ENCODE measurements at places on chromosomes 16 and 17.
A peak's percentile ranks its signal among the peaks of the same experiment; 100 is the strongest.

DNA sequence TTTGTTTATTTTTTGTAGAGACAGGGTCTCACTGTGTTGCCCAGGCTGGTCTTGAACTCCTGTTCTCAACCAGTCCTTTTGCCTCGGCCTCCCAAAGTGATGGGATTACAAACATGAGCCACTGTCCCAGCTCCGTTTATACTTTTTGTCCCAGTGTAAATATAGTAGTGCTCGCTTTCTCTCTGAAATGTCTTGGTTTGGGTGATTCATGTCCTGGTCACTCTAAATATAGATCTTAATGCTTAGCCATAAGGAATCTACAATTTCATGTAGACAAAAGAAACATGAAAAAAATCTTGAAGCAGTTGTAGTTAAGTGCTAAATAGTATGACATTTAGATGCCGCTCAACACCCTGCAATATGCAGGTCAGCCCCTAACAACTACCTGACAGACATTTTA is 126.9 kb downstream of the KATNIP start:
- no peak for DNase-seq

DNA sequence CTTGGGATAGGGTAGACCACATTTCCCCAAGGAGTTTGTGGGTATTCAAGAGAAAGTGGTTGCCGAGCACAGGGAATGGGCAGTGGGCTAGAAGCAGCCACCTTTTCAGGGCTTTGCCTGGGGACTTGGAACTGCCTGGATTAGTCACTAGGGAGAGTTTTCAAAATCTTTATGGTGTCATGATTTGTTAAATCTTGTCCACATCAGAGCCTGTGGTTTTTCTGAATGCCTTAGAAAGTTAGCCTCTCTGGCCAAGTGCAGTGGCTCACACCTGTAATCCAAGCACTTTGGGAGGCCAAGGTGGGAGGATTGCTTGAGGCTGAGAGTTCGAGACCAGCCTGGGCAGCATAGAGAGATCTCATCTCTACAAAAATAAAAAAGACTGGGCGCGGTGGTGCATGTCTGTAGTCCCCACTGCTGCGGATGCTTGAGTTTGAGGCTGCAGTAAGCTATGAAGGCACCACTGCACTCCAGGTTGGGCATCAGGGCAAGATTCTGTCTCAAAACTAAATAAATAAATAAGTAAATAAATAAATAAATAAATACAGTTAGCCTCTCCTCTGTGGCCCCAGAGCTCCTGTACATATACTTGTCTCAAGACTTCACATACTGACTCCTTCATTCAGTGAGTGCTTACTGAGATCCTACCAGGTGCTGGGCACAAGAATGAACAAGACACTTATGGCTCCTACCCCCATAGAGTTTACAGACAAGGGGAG is 76.3 kb upstream of the HNF1B start:
- DNase-seq = no peak

DNA sequence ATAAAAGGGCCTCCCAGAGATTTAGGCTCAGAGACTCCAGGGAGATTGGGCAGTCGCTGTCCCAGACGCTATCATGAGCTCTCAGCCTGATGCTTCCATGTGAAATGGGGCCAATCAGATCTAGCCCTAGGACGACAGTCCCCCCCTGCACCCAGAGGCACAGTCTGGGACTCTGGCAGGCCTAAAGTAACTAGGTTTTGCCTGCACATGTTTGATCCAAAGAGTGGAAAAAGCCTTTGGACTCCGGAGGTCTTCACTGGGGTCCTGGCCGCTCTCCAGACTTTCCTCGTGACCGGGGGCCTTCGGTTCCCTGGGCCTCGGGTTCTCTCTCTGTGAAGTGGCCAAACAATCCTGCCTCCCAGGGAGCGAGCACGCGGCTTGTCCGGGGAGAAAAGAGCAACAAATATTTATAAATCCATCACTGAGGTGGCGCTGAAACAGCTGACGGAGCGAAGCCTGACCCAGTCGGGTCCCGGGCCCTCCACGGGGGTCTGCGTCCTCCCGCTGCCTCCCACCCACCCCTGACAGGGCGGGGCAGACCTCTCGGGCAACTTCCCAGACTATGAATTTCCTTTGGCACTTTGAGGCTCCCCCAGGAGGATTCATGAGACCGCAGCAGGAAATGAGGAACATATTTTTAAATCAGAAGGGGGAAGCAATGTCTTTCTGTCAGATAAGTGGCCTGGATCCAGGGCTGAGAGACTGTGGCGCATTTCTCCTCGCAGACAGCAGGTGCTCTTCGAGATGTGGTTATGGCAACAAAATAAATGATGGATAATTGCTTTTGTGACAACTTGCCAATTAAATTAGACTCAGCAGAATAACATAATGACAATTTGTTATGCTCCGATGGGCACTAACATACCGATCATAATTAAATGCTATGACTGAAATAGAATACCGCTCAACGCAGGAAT is 38.9 kb downstream of the MRPS23 start:
- peak; percentile 72 for DNase-seq

DNA sequence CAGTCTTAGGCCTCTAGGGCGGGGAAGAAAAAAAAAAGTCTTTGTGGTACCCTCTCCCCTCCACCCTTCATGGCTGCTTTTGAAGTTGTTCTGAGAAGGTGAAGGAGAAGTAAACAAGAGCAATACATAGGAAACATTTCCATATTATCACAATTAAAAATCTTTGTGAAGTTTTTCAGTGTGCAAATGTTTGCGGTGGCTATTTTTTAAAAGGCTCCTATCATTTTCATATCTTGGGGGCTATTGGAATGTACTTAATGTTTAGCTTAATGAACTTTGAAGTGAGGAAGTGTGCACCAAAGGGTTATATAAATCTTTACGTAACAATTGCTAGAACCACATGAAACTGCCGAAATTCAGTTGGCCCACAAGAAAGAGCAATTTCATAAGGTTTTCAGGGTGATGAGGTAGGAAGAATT is 7.6 kb downstream of the NOL11 start:
- DNase-seq = no peak

- no peak for DNase-seq
Measured at GRCh38 chr16:87279094-87279658, 38.0 kb downstream of the C16orf95 start.

DNA sequence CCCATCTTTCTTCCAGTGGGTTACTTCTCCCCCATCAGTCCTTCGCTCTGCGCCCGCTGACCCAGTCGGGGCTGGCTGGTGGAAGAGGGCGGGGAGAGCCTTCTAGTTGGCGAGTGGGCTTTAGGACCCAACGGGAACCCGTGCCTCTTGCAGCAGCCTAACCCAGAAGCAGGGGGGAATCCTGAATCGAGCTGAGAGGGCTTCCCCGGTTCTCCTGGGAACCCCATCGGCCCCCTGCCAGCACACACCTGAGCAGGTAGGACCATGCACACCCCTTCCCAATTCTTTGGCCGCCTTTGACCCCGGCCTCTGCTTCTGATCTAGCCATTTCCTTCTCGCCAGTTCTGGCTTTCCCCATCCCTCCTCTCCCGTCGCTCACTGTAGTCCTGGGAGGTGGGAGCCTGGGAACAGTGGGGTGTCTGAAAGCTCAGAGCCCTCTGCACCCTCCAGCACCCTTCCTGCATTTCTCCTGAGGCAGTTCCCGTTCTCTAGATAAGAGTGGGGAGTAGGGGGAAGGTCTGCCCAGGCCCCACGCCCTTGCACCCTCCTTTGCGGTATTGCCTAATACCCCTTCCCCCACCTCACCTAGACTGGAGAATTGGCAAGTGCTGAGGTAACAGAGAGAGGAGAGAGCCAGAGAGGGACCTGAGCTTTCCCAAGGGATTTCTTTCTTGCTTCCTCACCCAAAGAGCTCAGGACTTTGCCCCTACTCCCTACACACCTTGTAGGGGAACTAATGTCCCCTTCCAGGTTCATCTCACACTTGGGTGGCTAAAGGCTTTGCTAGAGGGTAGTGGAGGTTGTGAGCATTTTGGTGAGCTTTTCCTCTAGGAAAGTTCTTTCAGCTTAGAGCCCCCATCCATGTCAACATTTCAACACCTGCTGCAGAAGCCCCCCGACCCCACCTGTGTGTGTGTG is at the start of gene RARA:
RARA (plus strand) TSS at position 150 of the 918 bp plus-strand sequence. CDS start 22,039 bp downstream, outside the sequence.
- no peak for DNase-seq

GRCh38 chr17:67421869-67422273 is 44.8 kb downstream of the PITPNC1 start:
- DNase-seq = no peak

DNA sequence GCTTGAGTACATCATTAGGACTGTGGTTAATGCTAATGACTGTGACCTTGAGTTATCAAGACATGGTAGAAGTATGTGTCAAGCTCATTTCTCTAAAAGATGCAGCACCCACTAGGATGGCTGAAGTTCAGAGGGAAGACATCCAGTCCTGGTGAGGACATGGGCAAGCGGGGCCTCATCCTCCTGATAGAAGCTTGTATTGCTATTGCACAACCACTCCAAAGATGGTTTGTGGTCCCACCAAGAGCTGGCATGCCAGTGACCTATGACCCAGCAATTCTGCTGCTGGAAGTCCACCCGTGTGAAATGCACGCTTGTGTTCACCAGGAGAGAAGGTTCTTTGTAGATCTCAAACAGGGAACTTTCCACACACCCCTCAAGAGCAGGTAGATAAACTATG is 14.2 kb downstream of the SOX8 start:
- DNase-seq = no peak

DNA sequence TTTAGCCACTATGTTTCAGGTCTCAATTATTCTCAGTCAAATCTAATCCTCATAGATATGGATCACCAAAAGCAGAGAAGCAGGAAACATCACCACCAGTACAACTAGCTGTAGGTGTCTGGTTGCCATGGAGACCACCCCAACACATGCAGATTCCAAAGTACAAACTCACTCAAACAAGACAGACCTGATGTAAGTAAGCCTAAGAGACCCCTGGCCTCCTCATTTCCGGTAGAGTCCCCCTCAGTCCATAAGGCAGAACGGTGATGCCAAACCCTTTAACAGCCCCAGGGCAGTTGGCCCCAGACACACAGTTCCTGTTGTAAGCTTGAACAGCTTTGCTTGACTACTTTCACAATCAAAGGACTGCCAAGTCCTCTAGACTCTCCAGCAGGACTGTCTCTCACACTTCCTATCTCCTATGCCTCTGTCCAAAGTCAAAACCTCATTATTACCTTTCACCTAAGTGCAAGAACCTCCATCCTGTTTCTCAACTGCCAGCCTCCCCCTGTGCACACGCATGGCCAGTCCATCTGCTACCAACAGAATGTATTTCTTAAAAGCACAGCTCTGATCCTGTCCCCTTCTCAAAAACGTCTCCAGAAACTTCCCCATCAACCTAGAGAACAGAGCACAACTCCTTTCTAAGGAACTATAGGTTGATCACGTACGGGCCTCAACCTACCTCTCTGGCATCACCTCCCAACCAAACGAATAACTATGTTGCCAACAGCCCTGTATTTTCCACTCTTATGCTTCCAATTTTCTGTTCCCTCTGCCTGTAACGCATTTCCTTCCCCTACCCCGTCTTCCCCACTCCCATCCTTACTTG is 23.9 kb downstream of the SLC39A11 start:
- no peak for DNase-seq

- no peak for DNase-seq
Measured at GRCh38 chr17:1473841-1474240, 17.8 kb upstream of the CRK start.

DNA sequence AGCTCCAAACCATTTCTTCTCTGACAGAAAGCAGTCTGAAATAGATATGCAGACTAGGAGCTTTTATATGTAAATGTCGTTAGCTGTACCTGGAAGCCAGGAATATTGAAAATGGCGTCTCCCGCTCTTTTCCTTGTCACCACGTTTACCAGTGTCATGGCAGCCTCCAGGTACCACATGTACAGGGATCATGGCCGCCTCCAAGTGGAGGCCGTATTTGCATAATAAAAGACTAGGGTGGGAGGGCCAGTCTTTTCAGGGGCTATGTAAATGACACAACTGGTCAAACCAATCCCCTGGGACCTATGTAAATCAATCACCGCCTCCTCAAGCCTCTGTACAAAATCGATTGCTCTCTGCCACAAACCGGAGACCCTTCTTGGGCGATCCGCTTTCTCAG is 54.3 kb downstream of the MYOCD start:
- DNase-seq = no peak

DNA sequence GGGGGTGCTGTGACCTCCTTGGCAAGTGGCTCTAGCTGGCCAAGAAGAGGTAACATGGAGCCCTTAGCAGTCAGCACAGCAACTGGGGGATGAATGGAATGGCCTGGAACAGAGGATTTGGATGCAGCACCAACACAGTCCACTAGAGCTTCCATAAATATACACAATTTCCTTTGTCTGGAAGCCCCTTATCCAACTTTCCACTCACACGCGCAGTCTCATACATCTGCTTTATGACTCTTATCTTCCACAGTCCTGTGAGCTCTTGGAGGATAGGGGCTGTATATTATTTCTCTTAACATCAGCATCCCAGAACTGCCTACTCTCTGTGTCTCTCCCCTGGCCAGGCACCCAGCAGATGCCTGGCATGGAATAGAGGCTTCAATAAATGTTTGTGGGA is 235.6 kb upstream of the MAF start:
- DNase-seq = no peak

GRCh38 chr17:70378076-70378475 is 208.7 kb downstream of the KCNJ2 start:
- no peak for DNase-seq

- DNase-seq = peak; percentile 66
Measured at GRCh38 chr17:7296189-7296861, 1.9 kb upstream of the YBX2 start.

- no peak for DNase-seq
Measured at GRCh38 chr16:47493381-47494337, 32.5 kb downstream of the PHKB start.

GRCh38 chr16:84979516-84979915 is 31.8 kb downstream of the ZDHHC7 start:
- no peak for DNase-seq

DNA sequence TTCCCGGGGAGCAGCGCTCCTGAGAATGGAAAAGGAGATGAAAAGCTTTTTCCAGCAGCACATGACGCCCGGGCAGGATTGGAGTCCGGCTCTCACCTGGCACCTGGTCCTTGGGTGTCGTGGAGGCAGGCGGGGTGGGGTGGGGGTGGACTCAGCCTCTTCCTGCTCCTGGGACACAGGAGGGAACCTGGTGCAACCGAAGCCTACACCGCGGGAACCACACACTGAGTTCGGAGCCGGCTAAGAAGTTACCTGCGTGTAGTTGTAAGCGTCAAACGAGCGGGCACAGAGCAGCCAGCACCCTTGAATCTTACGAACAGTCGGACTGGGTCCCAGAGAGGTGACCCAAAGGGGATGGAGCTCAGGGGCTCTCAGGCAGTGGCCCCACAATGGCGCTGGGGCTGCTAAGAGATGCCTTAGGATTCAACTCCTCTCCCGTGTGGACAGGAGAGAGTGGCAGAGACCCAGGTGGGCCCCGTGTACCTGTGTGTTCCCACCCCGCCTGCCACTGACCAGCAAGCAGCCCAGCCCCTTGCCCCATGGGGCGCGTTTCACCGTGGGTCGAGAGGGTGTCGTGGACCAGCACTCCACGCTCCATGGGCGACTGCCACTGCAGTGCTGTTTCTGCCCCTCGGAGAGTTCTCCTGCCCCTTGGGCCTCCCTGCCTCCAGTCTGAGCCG is 105.8 kb upstream of the METRNL start:
- no peak for DNase-seq

GRCh38 chr17:63369233-63369632 is 76.9 kb downstream of the CYB561 start:
- no peak for DNase-seq

GRCh38 chr16:22380529-22380928 is 6.1 kb upstream of the CDR2 start:
- no peak for DNase-seq

Data from GDM1 (cell line).